ENCODE measurements at places on chromosomes 16 and 17.

DNA sequence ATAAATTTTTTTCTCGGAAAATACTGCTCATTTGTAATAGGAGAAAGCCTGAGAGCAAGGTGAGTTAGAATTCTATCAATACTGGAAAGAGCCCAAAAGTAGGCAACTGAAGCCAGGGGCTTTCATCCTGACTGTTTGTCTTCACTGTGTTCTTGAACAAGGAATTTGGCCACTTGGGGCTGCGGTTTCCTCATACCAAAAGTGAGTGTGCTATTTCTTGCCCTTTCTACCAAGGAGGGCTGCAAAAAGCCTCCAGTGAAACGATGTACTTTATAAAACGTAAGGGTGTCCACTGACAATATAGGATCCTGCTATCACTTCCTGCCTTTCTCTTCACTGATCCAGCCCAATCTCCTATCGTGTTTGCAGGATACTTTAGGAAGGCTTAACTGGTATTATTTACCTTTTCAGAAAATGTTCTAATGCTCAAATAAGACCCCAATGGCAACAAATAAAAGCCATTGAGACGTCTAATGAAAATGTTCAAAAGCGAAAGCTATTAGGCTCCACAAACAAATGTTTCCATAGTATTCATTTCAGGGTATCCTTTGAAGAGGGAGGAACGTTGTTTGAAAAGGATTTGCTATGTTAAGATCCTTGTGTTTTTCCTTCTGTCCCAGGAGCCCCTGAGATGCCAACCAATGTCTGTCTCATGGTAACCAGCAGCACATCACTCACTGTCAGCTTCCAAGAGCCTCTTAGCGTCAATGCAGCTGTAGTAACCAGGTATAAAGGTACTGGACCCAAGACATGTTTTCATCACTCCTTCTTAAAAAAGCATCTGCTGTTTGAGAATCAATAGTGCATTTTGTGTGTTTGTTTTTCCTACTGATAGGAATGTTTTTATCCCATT lies 219.3 kb upstream of the NOG start:
- DNase-seq, result no peak

DNA sequence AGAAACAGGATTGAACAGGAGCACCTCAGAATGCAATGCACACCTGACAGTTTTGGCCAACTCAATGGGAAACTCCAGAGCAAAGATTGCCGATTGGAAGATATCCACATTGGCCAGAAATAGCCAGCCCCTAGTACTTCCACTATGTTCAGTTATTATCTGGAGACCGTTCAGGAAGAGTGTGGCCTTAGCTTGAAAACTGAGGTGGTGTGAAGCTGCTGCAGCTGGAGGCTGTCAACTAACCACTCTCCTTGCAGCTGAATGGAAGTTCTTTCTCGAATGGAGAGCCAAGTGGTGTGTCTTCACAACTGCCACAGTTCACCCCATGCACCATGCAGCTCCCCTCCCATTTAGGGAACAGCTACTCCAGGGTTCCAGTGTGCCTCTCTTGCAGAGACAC lies 61.9 kb upstream of the DHX40 start:
- DNase-seq, result no peak

DNA sequence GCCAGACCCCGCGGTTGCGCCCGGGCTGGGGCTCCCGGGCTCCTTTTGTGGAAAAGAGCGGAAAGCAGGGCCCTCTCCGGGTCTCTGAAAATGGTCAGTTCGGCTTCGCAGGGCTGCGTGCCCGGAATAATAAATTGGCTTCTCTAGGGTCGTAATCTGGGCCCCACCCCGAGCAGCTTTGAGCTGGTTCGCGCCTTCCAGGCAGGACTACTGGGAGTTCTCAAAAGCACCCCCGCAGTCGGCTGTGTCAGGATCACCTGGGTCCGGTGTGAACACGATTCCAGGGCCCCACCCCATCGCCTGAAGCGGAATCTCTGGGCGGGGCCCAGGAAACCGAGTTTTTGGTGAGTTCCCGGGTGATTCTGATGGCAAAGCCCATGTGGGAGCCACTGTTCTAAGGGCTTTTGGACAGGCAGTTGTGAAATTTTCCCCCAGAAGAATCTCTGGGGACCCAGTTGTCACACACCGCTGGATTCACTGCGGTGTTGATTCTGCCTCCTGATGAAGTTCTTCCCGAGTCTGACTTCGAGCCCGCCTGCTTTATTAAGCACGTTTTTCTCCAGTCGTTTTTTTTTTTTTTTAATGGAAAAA lies 77.0 kb downstream of the MRC2 start:
- DNase-seq, result peak; percentile 22

DNA sequence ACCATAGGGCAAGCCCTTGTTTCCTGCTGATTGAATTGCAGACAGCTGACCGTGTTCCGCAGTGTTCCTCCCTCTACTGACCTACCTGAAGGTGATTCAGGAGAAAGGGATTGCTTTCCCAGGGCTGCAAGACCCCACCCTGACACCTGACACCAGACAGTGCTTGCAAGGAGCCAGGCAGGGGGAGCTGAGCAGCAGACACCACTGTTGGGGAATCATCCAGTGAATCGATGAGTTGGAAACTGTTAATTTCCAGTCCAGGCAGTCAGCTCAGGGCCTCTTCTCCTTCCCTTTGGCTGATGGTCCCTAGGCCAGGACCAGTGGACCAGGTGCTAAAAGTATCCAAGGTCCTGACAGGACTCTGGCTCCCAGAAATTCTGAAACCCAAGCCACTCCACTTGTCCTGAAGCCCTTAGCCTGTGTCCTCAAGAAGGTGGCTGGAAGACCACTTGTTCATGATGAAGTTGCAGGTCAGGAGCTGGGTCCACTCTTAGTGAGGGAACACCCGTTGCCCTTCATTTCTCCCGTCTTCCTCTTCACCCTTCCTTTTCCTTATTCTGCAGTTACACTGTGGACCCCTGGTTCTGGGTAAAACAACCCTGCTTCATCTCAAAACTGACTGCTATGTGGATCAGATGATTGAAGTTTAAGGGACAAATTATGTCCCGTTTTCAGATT lies 9.5 kb upstream of the UNK start:
- no peak for DNase-seq

GRCh38 chr17:29807520-29808361 lies 122.3 kb downstream of the SSH2 start:
- peak; percentile 69 for DNase-seq

- DNase-seq, result no peak
Observed at GRCh38 chr17:11832401-11833137, 164.7 kb downstream of the ZNF18 start.

DNA sequence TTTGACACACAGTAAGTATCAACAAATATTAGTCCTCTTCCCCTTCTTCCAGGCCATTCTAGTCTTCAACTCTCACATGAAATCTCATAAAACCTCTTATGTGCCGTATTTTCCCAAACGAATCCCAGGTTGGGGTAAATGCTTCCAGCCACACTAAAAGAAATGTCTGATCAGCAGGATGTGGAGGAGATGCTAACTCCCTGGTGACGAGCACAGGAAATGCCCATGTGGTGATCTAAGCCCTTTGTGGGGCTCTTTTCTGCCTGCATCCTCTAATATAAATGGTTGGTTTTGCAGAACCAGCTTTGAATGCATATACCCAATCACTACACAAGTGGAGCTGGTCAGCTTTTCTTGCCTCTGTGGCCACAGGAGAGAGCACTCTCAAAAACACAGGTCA lies 498.2 kb upstream of the ERCC4 start:
- DNase-seq, result no peak

DNA sequence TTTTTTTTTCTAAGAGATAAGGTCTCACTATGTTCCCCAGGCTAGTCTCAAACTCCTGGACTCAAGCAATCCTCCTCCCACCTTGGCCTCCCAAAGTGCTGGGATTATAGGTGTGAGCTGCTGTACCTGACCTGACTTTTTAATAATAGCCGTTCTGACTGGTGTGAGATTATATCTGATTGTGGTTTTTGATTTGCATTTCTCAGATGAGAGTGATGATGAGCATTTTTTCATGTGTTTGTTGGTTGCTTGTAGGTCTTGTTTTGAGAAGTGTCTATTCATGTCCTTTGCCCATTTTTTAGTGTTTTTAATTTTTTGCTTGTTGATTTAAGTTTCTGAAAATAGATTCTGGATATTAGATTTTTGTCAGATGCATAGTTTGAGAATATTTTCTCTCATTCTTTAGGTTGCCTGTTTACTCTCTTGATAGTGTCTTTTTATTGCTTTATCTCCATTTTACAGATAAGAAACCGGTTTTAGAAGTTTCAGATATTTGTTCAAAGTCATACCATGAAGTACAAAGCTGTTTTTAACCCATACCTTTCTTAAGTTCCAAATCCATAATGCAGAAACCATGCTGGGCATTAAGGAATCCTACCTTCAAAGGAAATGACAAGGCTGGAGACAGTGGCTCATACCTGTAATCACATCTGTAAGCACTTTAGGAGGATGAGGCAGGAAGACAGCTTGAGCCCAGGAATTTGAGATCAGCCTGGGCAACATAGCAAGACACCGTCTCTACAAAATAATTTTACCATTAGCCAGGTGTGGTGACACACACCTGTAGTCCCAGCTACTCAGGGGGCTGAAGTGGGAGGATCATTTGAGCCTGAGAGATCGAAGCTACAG lies 168.4 kb upstream of the TBX2 start:
- peak; percentile 25 for DNase-seq

DNA sequence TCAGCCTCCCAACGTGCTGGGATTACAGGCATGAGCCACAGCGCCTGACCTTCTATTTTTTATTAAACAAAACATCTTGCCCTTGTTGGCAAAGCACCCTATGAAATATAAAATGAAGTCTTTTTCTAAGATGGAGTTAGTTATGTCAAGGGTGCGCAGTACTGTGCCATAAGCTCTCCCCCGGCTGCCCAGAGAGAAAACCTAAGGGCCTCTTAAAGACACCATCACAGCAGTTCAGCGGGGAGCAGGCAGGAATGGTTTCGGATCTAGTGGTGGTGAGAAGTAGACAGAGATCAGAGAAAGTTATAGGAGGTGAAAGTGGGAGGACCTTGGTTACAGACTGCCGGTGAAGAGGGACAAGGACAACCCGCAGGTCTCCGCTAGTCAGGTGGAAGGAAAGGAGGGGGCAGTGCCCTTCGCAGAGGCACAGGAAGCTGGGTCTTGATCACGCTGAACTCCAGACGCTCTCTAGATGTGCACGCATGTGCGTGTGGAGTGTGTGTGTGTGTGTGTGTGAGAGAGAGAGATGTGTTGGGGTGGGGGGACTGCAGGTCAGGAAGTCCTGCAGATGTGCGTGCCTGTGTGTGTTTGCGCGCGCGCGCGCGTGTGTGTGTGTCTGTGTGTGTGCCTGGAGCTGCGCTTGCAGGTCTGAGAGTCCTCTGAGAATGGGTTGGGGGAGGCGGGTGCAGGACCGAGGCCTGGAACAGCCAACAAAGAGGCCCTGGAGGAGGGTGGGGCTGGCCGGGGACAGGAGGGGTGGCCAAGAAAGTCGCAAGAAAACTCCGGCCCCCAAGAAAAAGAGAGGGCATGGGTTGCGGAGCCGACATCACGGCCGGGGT lies 748 bp upstream of the CMTM3 start:
- DNase-seq, result no peak

- DNase-seq, result peak; percentile 23
Observed at GRCh38 chr17:18248300-18248731, 10.2 kb downstream of the FLII start.

DNA sequence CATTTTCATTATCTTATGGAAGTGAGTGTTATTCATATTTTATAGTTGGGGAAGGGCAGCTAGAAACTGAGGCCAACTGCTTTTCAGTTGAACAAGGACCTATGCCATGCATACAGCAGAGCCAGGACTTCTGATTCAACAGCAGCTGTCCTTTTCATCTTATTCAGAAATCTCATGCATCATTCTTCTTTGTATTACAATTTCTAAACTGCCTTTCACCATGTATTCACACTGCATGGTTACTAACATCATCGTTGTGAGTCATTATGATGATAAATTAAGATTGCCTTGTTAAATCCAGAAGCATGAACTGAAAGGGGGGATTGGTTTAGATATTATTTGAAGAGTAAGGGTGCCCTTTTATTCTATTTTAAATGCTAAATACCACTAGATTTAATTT lies 1470.1 kb upstream of the GOT2 start:
- no peak for DNase-seq

DNA sequence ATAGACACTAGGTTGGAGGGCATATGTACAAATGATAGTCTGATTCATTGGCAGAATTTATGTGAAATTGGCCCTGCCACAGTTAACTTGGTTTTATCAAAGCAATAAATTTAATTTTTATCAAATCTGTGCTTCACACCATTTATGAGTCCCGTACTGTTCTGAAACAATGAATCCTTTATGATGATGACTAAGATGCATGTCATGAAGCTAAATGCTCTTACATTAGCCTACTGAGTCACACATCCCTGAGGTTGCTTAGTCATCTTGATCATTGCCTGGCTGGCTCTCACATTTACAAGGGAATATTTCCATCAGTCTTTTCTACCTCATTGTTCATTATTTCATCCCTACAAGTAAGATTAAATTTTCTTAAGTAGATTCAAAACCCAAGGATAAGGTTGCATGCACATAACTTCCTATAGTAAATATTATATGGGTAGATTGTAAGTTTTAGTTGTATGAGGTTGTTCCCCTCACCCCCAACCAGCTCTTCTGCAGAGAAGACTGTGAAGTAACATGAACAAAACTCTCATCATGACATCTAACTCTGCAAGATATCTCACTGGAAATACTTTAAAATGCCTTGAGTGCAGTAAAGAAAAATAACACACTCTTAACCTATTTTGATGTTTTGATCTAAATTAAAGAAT lies 170.7 kb downstream of the CYB561 start:
- peak; percentile 93 for DNase-seq

GRCh38 chr16:8958344-8959167 lies 5.2 kb downstream of the USP7 start:
- DNase-seq, result no peak

DNA sequence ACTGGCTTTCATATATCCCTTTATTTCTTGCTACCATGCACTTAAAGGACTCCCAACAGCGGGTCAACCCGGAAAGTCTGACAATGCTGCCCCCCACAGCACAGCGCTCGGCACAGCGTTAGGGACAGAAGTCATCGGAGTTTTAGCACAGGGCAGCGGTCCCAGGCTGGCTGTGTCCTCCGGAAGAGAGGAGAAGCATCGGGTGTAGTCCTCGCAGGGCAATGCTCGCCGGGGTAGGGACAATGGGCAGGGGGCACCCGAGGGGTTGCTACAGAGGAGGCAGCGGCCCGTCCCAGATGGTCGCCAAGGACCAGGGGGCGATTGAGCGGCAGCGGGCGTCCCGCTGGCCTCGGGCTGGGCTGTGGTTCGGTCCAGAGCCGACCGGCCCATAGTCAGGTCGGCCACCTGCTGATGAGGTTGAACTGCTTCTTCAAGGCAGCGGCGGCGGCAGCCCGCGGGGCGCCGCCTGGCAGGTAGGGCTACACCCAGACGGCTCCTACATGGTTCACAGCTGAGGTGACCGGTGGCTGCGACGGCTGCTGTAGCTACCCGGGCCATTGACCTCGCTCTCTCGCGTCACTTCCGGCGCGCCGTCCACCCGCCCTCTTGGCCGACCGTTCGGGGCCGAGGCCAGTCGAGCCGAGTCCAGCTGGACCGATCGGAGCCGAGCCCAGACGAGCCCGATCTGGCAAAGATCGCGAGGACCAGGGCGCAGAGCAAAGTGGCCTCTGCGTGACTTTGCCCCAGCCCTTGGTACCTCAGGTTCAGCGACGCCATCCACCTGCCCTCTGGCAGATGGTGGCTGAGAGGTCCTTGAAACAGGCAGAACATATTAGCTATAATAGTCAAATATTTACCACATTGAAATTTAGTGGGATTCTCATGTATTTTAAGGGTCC lies 4.7 kb upstream of the LCMT1 start:
- peak; percentile 90 for DNase-seq

GRCh38 chr17:35171834-35172233 lies 22.4 kb downstream of the SLC35G3 start:
- no peak for DNase-seq

- no peak for DNase-seq
Observed at GRCh38 chr16:22348291-22348690, 26.1 kb downstream of the CDR2 start.

- no peak for DNase-seq
Observed at GRCh38 chr16:19749571-19750080, 31.6 kb downstream of the IQCK start.

Measured in LoVo (cell line).